ENCODE measurements at places on chromosomes 12 and 14.

GRCh38 chr12:60981473-60981872, 1278.7 kb upstream of the USP15 start:
- no peak for DNase-seq

GRCh38 chr14:89767861-89768268, 186.7 kb downstream of the EFCAB11 start:
- peak; percentile 57 for DNase-seq

- no peak for DNase-seq
Observed at GRCh38 chr12:68630050-68630449, 19.4 kb downstream of the RAP1B start.

DNA sequence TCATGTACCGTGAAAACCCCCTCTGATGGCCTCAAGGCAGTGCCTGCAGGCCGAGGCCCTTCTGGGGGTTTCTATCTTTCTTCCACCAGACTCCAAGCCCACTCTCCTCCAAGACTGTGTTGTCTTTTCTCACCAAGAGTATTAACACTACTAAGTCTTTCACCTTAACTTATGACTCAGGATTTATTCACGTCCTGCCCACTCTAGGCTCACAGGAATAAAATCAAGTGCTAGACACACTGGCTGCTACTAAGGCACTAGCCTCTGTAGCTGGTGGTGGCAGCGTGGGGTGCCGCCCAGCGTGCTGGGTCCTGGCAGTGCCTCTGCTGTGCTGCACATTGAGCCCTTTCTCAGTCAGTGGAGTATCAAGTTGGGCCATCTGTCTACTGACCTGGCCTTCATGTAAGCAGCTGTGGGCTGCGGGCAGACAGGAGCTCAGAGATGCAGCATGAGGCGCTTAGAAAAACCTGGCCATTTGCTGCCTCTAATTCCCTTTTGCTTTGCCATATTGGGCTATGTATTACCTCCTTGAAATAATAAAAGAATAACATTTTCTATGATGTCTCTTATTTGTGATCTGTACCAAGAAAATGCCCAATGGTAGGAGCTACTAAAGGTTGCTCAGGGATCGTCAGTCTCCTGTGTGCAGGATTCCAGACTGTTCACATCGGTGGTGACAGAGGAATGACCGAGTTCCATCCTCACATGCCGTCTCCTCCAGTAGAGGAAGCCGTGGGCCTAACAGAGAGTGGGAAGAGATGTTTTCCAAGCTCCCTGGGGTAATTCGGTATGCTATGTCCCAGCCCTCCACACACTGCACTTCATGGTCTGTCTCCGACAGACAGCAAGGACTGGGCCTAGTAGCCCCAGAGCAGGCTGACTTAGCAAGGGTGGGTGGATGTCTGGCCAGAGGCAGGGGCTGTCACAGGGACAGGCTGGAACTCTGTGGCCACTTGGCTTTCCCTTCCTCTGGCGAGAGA, 39.9 kb downstream of the MAX start:
- DNase-seq: peak; percentile 41

DNA sequence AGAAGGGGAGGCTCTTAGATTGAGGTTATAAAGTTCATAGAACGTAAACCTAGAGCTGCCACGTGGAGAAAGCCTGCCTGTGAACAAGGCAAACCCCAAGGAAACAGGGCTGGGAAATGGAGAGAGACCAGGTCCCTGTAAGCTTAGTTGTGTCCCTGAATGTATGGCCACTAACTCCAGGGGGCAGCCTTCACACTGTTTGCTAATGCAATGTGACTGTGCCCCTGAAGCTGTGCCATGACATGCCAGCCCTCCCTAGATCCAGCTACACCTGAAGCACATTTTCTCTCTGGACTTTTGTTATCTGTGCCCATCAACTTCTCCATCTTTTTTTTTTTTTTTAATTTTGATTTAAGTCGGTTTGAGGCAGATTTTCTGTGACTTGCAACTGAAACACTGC, 60.6 kb upstream of the TMCC3 start:
- DNase-seq: peak; percentile 60

DNA sequence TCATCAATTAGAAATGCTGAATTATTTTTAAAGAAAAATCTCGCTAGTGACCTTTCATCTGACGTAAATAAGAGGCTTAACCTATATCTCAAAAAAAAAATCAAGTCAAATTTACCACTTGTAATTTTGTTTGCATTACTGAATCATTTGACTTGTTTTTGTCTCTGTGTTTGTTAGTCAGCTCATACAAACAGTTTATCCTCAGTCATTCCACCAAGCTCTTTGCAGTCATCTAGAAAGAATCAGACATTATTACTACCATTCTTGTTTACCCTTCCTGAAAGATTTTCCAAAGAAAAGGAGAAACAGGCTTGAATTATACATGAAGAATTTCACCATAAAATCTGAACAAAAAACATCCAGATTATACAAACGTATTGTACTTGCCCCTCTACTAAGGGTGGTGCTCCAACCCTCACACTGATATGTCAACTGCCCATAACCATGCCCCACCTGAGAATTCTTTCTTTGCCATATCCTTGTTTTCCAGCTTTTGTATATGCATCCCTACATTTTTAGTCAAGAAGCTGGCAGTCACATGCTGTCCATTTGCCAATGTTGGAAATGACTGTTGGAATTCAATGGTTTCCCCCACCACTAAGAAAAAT, 257.2 kb downstream of the PAWR start:
- DNase-seq: no peak

DNA sequence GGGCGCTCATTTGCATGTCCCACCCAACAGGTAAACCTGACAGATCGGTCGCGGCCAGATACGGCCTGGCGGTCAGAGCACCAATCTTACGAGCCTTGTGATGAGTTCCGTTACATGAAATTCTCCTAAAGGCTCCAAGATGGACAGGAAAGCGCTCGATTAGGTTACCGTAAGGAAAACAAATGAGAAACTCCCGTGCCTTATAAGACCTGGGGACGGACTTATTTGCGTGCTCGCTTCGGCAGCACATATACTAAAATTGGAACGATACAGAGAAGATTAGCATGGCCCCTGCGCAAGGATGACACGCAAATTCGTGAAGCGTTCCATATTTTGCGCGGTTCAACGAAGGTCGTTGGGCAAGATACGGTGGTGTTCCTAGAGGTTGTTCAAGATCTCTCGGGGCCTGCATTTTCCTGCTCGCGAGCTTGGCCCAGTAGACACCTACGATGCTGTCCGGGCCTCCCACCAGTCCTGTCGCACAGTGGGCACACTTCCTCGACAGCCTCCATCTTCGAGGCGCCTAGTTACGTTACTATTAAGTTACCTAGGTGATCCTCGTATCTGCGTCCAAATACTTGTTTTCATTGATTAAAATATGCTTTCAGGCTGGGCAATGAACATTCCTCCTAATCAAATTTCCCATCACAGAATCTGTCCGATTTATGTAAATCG, at the start of gene RNU6-7:
TSS of gene RNU6-7 (plus strand) at position 230 of the 675 bp plus-strand sequence.
- peak; percentile 64 for DNase-seq

GRCh38 chr14:76918782-76919394, 92.7 kb downstream of the LRRC74A start:
- peak; percentile 75 for DNase-seq

GRCh38 chr14:101380512-101380911, 180.8 kb upstream of the DIO3 start:
- no peak for DNase-seq

DNA sequence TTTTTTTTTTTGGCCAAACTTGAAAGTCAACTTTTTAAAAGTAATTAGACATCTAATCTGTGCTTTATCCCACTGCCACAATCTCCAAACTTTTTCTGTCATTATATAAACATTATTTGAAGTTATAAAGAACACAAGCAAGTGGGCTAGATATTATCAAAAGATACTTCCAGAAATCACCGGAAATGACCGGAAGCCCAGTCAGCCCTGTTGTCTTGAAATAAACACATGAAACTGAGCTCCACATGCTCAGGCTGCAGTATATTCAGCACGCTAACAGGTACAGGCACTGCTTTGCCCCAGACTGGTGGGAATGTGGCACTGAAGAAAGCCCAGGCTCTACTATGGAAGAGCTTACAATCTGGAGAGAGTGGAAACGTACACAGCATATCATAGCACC, 158.9 kb upstream of the PLEKHG7 start:
- no peak for DNase-seq

DNA sequence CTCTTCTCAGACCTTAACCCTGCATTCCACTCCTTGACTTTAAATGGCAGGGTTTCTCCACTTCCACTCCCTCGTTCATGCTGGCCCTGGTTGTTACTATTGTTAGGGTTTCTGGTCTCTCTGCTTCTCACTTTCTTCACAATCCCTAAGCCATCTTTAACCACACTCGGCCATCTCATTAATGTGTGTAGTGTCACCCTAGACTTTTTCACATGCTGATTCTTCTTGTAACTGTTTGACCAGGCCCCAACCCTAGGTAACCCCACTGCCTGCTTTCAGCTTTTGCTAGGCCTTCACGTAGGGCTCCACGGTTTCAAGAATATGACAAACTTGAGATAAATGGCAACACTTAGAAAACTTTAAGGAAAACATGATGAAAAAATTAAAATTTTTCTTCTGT, 195.1 kb downstream of the IPO8 start:
- DNase-seq: no peak
